ENCODE measurements at places on chromosomes 5 and 9. TPM values are rescaled to one million over a fixed set of nuclear protein-coding genes. Genes with fewer than 3 reads are reported as not detected.

LCN1 gene
- total RNA-seq: not detected

CDKN2AIPNL gene
- total RNA-seq: 37.1 TPM

HIGD2A gene
- total RNA-seq: 39.5 TPM

LURAP1L gene
- 28.9 TPM for total RNA-seq

DMRT3 gene
- total RNA-seq: not detected

IFNA2 gene
- not detected for total RNA-seq

GABRA1 gene
- not detected for total RNA-seq

HAPLN1 gene
- not detected for total RNA-seq

IFNW1 gene
- total RNA-seq: not detected

C5orf46 gene
- not detected for total RNA-seq

GNAQ gene
- 25.0 TPM for total RNA-seq

PCDHGB7 gene
- total RNA-seq: 5.9 TPM

MCTP1 gene
- total RNA-seq: 43.4 TPM

LRRTM2 gene
- under 0.01 TPM for total RNA-seq

SPATA31E1 gene
- total RNA-seq: 0.59 TPM

RNF180 gene
- total RNA-seq: 0.37 TPM

SEMA6A gene
- total RNA-seq: 0.20 TPM

ENTREP1 gene
- not detected for total RNA-seq

DBH gene
- not detected for total RNA-seq

CRHBP gene
- not detected for total RNA-seq

PLPP7 gene
- 13.6 TPM for total RNA-seq

SPINK6 gene
- total RNA-seq: not detected

EGFLAM gene
- 18.2 TPM for total RNA-seq

PCDHB9 gene
- under 0.01 TPM for total RNA-seq

FGF1 gene
- 0.98 TPM for total RNA-seq

ADRB2 gene
- total RNA-seq: under 0.01 TPM

SHOC1 gene
- total RNA-seq: not detected

PCDHA3 gene
- total RNA-seq: under 0.01 TPM

SOX30 gene
- not detected for total RNA-seq

GABBR2 gene
- total RNA-seq: under 0.01 TPM

LVRN gene
- total RNA-seq: 0.39 TPM

STC2 gene
- total RNA-seq: 16.2 TPM

GM2A gene
- total RNA-seq: 29.0 TPM

Data from subcutaneous preadipocyte (primary cell).